ENCODE measurements at places on chromosomes 6 and 20. TPM values are rescaled to one million over a fixed set of nuclear protein-coding genes. Genes with fewer than 3 reads are reported as not detected.

The CCR6 gene
- not detected for polyA plus RNA-seq

DNA sequence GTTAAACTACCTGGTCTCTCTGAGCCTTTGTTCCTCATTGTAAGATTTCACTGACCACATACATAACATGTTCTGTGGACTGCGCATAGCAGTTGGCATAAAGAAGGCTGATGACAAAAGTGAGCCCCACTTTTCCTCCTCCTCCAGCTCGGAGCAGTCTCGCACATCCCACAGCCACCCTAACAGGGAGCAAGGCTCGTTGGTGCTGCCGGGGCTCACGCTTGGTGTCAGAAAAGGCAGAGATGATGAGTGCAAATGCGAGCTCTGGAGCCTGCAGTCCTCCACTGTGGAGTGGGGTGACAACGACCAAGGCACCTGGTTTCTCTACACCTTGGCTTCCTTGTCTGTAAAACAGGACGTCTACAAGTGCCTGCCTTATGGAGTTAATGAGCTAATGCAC lies 9.7 kb downstream of the TGM3 start:
- no peak for DNase-seq

DNA sequence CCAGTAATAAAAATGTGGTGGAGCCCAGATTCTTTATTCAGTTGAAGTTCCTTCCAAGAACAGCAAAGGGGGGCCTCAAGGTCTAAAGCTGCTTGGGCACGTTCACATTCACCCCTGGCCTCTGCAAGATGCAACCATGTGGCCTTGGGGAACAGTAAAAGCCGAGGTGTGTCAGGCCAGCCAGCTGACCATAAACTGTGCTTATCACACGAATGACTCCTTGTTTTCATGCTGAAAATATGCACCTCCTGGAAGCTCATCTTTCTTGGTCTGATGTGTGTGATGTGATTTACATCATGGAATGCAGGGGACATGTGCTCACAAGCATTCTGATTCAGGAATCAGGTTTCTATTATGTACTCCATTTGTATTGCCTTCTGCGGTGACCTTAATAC lies 211.6 kb upstream of the MARCKS start:
- no peak for DNase-seq

GRCh38 chr6:127277878-127278843 lies 11.5 kb downstream of the RNF146 start:
- DNase-seq: no peak

DNA sequence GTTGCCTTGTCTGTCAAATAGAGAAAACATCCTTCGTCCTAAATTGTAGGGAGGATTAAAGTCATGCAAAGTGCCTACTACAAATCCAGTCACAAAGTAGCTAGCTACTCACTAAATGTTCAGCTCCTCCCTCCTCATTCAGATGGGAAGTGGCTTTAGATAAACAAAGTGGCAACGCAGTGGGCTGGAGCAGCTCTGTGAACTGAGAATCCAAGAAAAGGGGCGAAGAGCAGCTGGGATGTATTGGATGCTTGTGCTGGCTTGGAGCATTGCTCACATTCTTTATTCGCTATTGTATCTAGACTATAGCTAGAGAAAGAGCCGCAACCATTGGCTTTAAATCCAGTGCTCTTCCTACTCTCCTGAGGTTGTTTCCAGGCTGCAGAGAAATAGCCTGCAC lies 10.3 kb downstream of the MOG start:
- no peak for DNase-seq

Data from spinal cord (tissue), 10 donors.